ENCODE measurements at places on chromosomes 3 and 15.

- DNase-seq = no peak
Measured at GRCh38 chr3:142625153-142625440, 28.9 kb downstream of the PLS1 start.

DNA sequence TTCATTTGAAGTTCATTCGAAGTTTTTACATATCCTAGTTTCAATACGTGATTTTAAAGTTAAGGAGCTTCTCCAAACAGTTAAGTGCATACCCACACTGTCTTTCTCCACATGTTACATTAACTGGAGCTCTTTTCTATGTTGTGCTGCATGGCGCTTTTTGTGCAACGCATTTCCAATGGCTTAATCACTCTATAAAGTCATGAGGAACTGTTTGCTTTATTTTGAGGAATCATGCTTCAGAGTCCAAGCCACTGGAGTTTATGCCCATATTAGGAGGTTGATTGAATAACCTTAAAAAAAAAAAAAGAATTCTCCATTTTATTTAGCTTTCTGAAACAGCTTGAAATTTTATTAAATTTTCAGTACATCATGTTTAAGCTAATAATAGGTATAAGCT is 109.4 kb upstream of the MBNL1 start:
- no peak for DNase-seq

GRCh38 chr3:71355862-71356261 is 227.7 kb downstream of the FOXP1 start:
- no peak for DNase-seq

GRCh38 chr3:108899530-108899929 is 54.1 kb downstream of the GUCA1C start:
- no peak for DNase-seq

GRCh38 chr3:183878071-183878470 is 6.6 kb downstream of the PARL start:
- peak; percentile 7 for DNase-seq

DNA sequence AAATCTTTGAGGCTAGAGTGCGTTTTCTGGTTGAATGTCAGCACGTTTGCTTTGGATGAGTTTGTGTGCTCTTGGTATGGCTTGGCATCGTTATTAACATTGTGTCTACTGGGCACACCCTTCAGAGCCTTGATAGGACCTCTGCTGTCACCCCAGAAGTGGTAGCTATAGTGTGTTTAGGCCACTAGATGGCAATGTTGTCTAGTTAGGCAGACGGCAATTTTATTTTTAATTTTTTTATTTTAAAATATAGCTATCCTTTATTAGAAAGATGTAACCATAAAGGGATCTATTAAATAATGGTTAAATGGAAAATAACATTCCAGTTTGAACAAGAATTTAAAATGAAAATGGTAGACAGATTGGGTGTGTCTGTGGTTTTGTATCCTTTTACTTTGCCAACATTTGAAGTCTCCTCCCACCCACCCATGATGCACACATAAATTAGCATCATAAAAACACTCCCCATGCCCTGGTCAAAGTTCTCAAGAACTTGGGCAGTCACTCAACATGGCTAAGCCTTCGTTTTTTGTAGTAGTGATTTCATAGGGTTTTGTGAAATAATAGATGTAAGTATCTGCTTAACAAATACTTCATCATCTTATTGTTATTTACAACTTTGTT is 200.7 kb downstream of the KCNH8 start:
- DNase-seq = no peak

GRCh38 chr3:54171509-54171908 is 49.2 kb downstream of the CACNA2D3 start:
- DNase-seq = no peak

- no peak for DNase-seq
Measured at GRCh38 chr3:131907796-131908195, 127.0 kb downstream of the CPNE4 start.

GRCh38 chr3:16849795-16850194 is 35.0 kb upstream of the PLCL2 start:
- DNase-seq = no peak

DNA sequence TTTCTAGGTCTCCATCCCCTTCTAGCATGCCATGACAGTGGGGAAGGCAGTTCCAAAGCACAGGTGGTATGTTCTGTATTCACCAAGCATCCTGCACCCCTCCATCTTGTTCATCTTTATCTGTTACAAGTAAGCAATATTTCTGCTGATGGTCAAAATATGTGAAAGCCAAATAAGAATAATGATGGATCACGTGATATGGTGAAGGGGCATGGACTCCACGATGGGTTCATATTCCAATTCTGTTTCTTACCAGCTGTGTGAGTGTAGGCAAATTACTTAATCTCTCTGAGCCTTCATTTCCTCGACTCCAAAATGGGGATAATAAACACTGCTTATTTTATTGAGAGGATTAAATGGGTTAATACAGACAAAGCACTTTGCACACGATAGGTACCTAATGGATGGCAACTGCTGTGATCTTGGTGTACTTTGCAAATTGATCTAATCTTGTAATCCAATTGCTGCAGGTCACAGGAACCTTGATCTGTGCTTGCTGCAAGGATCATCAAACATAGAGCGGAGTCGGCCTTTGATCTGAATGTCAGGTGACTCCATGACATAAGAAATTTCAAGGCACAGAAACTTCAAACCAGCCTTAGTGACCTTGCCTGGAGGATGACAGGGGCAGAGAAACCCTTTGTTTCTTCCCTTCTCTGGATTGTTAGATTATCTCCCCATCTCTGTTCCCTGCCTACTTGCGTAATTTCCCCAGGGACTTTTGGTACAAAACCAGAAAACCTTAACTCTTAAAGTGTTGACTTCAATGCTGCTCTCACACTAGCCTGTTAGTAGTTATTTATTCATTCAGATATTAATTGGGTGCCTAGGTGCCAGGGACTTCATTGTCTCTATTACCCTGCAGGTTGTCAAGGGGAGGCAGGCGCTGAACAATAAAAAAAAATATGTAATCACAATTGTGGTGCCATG is 25.8 kb downstream of the SIAH2 start:
- no peak for DNase-seq
